GM06990 (cell line): ENCODE measurements at places on chromosomes 2 and 18.

- no peak for DNase-seq
These were observed 173.6 kb downstream of the LDLRAD4 start for GRCh38 chr18:13392029-13392750.

DNA sequence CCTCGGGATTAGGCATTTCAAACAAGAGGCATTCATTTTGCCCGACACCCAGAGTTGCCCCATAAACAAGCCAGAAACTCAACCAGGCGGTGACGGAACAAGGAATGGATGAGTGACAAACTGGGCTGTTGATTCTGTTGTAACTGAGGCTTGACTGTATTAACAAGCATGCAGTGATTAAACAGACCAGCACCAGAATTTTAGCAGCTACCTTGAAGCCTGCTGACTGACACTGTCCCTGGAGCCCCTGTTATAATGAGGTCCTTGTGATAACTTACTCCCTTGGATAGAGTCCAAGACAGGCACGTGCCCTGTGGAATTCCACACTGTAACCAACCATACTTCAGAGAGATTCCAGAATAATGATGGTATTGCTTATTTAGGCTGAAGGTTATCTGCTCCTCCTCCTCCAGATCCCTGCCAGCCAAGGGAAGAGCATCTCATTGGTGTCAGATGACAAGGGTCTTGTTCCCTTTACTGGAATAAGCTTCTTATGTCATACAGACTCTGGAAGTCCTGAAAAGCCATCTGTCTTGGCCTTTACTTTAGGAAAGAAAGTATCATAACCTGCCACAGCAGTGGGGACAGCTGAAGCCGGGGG, 97.1 kb upstream of the RMDN2 start:
- no peak for DNase-seq

DNA sequence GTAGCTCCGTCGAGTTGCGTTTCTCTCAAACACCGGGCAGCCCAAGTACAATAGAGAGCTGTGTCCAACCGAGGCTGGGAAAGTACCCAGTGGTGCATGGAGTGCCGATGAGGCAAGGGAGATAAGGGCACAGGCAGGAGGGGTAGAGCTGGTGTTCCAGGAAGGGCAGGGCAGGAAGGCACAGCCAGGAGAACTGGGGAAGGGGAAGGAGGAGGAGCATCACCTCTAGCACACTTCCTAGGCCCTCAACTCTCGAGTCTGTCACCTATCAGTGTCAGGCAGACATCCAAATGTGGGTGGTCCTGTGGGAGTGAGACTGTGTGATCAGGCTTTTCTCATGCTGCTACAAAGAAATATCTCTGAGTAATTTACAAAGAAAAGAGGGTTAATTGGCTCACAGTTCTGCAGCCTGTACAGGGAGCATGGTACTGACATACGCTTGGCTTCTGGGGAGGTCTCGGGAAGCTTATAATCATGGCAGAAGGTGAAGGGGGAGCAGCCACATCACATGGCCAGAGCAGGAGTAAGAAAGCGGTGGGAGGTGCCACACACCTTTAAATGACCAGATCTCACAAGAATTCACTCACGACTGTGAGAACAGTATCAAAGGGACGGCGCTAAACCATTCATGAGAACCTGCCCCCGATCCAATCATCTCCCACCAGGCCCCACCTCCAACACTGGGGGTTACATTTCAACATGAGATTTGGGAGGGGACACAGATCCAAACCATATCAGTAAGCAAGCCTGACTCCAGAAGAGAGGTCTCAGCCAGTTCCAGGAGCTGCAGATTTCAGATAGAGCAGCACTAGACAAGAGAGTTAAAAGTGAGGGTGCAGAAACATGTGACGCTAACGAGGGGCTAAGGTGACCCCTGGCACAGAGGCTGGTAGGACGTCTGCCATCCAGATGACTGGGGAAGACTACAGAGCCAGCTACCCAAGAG, 75.7 kb downstream of the MBOAT2 start:
- DNase-seq = no peak

GRCh38 chr2:152389483-152389882, 54.5 kb downstream of the FMNL2 start:
- no peak for DNase-seq

GRCh38 chr2:240368781-240369331, 66.6 kb upstream of the GPC1 start:
- DNase-seq = no peak
